ENCODE measurements at places on chromosomes 2 and 18.

DNA sequence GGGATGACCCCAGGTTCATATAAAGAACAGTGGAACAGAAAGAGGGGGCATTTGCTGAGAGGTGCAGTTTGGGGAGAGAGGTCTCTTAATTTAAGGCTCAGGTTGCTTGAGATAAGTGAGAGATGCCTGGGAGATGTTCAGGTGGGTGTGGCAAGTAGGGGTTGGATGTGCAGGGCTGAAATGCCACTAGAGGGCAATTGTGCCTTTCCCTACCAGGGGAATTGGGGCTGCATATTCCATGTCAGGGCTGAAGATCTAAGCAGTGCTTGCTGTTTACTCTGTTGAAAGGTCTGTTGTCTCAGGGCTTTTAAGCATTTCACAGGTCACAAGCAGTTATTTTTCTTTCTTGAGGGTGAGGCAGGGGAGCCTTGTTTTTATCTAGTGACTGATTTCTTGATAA lies 7.8 kb downstream of the CCDC85A start:
- DNase-seq = no peak

DNA sequence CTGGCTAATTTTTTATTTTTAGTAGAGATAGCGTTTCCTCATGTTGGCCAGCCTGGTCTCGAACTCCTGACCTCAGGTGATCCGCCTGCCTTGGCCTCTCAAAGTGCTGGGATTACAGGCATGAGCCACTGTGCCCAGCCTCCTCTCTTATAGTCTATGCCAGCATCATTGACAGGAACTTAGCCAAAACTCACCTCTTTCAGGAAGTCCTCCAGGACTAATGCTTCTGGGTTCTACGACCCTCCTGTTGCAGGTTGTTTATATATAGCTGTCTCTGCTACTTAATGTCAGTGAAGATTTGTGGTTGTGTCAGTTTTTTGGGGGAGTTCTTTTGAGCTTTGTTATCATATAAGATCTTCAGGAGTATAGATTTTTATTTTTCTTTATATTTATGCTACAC lies 112.1 kb upstream of the CDC42EP3 start:
- no peak for DNase-seq

- no peak for DNase-seq
Observed at GRCh38 chr2:165408186-165408585, 61.3 kb upstream of the CSRNP3 start.

DNA sequence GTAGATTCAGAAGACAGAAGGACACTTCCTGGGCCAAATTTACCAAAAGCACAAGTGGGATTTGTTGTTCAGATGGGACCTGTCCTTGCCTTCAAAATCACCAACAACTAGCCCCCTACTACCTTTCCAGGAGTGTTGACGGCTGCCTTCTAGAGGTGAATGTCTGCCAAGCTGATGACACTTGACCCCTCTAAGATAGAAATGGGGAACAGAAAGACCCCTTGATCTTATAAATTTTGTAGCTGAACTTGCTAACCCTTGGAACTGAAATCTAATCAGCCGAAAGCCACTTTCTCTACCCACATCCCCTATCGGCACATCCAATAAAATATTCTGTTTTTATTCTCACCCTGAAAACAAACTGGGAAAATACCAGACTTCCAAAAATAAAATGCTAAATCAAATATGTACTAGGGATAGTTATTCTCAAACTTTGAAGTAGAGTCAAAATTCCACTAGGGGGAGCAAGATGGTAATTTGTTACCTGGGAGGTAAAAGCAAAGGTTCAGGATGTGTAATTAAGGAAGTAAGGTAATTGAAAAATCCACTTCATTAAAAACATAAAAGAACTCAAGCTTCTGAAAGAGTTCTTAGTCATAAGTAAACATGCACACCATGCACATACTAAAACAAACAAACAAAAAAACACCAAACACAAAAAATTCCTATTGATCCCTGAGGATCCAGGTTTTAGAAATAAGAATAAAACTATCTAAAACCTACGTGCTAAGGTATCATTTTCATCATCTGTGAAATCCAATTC lies 119.2 kb downstream of the ANKRD44 start:
- no peak for DNase-seq

- peak; percentile 6 for DNase-seq
Observed at GRCh38 chr2:203484266-203485112, 50.6 kb downstream of the RAPH1 start.

DNA sequence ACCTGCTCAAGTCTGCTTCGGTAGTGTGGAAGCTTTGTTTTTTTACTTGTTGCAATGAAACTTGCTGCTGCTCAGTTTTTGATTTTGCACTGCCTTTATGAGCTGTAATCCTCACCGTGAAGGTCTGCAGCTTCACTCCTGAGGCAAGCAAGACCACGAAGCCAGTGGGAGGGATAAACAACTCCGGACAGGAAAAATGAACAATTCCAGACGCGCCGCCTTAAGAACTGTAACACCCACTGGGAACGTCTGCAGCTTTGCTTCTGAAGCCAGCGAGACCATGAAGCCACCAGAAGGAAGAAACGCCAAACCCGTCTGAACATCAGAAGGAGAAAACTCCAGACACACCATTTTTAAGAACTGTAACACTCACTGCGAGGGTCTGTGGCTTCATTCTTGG lies 245.7 kb upstream of the REG3G start:
- DNase-seq = no peak

DNA sequence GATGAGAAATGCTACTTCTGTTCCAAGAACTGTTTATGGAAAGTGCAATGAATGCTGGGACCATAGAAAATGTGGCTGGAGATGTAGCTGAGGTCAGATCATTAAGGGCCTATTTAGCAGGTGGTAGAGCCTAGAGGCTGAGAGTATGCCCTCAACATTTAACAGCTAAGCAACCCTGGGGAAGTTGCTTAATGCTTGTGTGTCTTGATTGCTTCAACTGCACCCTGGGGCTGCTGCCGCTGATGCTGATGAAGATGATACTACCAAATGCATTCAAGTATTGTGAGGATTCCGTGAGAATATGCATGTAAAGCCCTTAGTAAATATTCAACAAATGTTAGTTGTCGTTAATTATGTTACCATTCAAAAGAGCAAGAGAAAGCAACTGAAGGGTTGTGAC lies 273.2 kb downstream of the BCL11A start:
- DNase-seq = no peak

- no peak for DNase-seq
Observed at GRCh38 chr2:201854221-201854801, 48.0 kb downstream of the CDK15 start.

- no peak for DNase-seq
Observed at GRCh38 chr18:9322744-9323143, 11.8 kb upstream of the TWSG1 start.

- DNase-seq = no peak
Observed at GRCh38 chr2:183292028-183292427, 167.8 kb downstream of the NUP35 start.

DNA sequence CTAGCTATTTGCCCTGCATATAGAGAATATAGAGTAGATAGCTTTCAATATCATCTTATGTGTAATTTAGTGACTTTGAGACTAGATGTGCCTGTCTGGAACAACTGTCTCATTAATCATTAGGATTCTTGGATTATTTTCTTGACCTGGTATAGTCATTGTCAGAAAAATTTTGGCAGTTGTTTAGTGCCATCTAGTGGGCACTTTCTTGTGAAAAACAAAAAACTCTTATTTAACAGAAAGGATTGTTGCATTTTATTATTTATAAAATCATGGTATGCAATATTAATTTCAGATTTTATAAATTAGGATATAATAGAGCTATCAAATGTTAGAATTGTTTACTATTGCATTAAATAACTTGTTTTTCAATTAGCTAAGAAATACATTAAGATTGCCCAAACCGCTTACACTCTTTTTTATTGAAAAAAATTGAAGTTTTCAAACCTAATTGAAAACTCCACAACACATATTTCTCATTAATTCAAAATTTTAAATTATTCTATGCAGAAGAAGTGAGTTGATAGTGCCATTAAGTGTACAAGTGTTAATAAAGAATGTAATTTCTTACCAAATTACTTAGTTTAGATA lies 80.3 kb downstream of the DYNAP start:
- no peak for DNase-seq

- DNase-seq = no peak
Observed at GRCh38 chr2:230695551-230695950, 17.1 kb upstream of the CAB39 start.

All from activated T-helper 1 cell treated with anti-CD3 and anti-CD28 coated beads, Interleukin-2, amount 50 U/mL, for 16 hours (primary cell).